T-helper 2 cell (primary cell): ENCODE measurements at places on chromosomes 2 and 18.
A peak's percentile ranks its signal among the peaks of the same experiment; 100 is the strongest.

GRCh38 chr2:181787310-181788048 lies 104.1 kb upstream of the ITPRID2 start:
- DNase-seq = no peak

- no peak for DNase-seq
Measured at GRCh38 chr18:49617865-49618264, 56.0 kb downstream of the LIPG start.

DNA sequence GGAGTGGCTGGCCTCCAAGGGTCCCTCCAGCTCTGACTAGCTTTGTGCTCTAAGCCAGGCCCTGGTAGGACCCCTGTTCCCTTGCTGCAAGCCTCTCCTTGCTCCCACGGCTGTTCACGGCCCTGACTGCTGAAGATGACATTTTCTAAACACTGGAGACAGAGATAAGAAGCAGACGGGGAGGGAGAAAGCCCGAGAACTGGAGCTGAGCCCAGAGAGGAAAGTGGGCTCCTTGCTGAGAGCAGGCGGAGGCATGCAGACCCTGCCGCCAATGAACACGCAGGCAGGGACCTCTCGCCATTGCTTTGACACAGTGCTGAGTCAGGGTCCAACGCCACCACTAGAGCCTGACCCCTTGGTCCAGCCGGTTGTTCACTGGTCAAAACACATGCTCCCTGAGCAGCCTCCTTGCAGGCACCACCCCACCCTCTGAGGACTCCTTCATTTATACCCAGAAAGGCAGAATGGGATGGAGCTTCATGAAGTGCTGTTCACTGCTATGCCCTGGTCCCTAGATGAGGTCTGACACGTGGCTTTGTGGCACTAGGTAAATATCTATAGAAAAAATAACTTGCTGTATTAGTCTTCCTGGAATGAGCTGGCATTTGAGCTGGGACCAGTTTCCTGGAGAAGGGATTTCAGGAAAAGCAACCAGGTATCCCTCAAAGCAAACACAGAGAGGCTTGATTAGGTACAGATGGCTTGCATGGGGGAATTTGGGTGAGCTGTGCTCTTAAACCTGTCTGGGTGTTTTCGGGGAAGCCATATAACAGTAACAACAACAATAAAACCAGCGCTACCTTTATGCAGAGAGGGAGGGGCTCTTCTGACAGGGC lies 65.7 kb downstream of the MCFD2 start:
- DNase-seq = no peak

DNA sequence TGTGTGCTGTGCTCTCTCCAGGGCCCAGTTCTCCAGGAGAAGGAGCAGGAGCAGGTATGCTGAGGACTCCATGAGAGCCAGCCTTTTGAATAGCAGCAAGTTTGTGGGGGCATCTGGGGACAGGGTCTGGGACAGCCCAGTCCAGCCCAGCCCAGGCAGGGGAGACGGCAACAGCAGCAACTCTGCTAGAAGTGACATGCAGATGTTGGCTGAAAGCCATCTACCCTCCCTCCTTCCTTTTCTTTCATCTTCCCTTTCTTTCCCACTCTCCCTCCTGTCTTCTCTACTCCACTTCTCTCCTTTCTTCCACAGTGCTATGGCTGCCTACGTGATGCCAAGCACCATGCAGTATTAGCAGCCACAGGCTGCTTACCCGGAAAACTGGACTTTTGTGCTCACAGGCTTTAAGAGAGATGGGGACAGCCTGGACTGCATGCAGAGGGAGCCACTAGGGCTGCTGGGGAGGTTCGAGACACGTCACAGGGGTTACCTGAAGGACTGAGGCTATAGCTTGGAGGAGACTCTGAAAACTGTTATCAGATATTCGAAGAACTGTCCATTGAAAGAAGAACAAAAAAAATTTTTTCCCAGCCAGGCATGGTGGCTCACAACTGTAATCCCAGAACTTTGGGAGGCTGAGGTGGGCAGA lies 23.8 kb upstream of the YWHAQ start:
- DNase-seq = no peak

DNA sequence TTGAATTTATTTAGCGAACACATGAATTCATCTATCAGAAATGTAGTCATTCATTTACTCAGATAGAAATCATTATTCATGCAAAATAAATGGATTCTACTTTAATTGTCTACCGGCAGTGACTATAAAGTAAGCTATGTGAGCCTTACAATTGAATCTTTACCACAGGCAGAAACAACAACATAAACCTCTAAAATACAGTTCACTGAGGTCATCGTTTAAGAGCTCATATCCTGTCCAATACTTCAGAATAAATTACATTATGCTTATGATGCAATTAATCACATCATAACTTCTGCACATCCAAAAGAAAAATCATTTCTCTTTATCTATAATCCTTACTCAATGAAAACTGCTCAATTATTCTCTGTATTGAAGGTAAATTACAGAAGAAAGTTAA lies 244.7 kb downstream of the HNMT start:
- no peak for DNase-seq

- DNase-seq = no peak
Measured at GRCh38 chr18:37138456-37138855, 309.5 kb downstream of the KIAA1328 start.

DNA sequence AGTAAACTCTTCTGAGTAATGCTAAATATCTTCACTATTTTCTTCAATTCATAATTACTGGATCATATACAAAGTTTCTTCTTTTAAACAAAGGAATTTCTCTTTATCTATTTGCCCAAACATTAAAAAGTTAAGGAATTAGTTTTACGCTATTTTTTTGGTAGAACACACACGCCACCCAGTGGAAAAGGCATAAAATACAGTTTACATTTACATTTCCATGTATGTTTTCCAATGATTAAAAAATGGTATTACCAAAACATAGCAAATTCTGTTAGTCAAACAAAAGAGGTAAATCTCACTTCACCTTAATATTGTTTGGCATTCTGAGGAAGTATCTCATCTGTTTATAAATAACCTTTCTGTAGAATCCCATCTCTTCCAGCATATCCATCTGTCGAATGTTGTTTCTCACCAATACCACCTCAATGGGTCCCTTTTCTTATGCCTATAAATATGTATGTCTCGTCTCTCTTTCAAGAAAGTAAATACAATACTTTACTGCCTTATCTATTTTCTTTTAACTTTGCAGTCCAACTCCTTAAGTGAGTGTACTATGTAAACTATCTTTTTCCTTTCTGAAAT lies 7.2 kb downstream of the BOLL start:
- DNase-seq = peak; percentile 24

GRCh38 chr2:96105152-96105915 lies 11.0 kb downstream of the ADRA2B start:
- no peak for DNase-seq

GRCh38 chr18:10365901-10366300 lies 88.5 kb upstream of the APCDD1 start:
- no peak for DNase-seq

GRCh38 chr2:45986509-45986908 lies 310.7 kb upstream of the EPAS1 start:
- DNase-seq = no peak

- no peak for DNase-seq
Measured at GRCh38 chr2:199740111-199740428, 110.9 kb downstream of the FTCDNL1 start.

DNA sequence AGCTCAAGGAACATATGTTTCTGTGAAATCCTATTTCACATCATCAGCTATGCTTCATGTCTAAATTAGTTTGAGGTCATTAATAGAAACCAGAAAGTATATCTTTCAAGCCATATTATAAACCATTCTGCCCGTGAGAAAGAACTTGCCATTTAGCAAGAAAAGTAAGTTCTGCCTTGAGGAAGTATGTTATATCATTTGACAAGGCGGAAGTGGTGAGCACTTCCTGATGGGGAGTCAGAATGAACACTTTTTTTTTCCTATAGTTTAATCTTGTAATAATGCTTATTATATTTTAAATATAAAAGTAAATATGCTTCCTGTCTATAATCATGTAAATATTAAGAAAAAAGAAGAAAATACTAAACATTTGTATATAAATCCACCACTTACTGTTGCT lies 39.3 kb upstream of the NRXN1 start:
- DNase-seq = no peak

DNA sequence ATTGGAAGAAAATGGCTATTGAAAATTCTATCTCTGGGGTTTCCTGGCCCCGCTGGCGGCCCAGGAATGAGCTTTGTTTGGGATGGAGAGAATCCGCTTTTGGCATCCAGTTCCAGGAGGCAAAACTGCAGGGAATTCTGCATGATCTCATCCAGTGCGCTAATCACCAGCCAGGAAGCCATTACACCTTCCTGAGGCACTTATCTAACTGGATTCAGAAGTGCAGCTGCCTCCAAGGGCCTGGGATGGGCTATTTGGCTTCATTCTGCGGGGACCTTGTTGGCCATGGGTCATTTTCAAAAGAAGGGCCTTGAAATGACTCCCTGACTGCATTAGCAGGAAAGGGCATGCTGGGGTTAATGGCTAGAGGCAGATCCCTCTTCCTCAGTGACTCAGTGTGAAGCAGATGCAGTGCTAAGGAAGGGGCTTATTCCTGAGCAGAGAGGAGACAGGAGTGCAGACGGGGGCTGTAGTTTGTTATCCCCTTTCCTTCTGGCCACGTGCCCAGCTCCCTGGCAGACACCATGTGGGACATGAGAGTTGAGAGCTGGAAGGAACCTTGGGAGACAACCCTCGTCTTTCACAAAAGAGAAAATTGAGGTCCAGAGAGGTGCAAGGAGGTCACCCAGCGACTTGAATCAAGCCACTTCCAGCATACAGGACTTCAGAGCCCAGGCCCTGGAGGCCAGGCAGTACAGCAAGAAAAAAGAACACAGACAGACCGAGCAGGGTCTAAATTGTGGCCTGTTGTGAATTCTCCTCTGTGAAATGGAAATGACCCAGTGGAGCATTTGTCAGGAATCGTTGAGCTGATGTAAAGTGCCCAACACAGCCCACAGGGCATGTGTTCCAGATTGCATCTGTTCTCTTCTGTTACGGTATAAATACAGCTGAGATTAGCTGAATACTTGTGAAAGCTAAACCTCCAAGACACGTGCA lies 161.8 kb downstream of the PRKCE start:
- DNase-seq = no peak

- DNase-seq = no peak
Measured at GRCh38 chr2:219218217-219218731, 484 bp downstream of the ABCB6 start.

- DNase-seq = no peak
Measured at GRCh38 chr2:12506846-12507245, 209.9 kb upstream of the TRIB2 start.

- DNase-seq = no peak
Measured at GRCh38 chr2:127187081-127187775, 32.9 kb downstream of the CYP27C1 start.

GRCh38 chr2:207921606-207922005 lies 103.7 kb downstream of the PLEKHM3 start:
- no peak for DNase-seq

DNA sequence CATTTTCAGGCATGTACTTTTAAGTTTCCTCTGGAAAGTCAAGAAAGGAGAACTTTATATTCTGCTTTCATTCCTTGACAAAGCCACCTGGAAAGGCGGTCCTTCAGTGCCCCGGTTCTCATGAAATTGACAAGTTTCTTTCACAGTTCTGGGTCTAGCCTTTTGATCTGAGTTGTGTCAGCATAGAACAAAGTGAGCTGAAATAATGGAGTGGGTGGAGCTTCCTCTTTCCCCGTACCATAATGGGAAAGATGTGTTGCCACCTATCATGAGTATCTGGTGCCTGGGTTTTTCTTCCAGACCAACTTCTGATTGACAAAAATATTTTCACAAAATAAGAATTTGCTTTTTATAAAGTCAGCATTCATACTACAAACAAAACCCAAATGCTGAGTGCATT lies 49.3 kb downstream of the PTRHD1 start:
- no peak for DNase-seq

- no peak for DNase-seq
Measured at GRCh38 chr2:174984561-174984960, 20.6 kb downstream of the CHN1 start.

GRCh38 chr2:152051436-152051835 lies 47.4 kb downstream of the CACNB4 start:
- DNase-seq = no peak

DNA sequence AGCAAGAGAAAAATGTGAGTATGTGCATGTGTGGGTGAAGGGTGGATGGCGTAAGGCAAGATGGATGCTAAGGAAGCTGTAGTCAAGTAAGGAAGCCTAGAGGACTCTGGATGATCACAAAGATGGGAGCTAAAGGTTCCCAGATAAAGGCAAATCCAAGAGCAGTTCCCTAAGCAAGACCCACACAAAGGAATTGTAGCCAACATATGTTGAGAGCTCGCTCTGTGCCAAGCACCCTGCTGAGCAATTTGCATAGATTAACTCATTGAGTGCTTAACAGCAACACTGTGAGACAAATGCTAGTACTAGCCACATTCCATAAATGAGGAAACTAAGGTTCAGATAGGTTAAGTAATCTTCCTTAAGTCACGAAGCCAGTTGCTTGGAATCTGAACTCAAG lies 132.6 kb downstream of the C1D start:
- no peak for DNase-seq

GRCh38 chr2:3302751-3303582 lies 74.7 kb downstream of the EIPR1 start:
- no peak for DNase-seq

DNA sequence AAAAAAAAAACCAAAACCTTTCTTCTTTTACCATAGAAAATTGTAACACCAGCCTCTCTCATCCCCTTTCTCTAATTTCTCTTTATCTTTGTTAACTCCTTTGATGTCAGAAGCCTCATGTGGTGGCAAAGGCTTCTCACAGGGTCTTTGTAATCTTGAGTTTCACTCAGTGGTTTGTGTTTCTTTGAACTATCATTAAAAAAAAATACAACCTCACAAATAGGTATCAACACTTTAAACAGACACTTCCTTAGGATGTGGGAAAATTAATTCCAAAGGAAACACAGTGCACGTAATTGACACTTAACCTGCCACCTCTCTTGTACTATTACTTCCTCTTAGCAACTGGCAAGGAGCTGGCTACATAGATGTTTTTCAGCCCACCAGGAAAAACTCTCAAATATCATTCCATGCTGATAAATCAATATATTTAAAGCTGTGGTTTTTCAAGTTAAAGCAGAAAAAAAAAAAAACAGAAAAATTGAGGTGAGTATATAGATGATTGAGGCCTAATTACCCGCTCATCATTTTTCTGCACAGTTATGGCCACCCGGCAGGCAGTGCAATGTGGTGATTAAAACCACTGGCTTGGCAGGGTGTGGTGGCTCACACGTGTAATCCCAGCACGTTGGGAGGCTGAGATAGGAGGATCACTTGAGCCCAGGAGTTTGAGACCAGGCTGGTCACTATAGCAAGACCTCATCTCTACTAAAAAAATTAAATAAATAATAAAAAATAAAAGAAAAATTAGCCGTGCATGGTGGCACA lies 193.5 kb downstream of the MYO3B start:
- no peak for DNase-seq
